ENCODE measurements at places on chromosomes 13 and 19.

GRCh38 chr13:45704854-45705695 is 3.0 kb downstream of the CBY2 start:
- no peak for DNase-seq

DNA sequence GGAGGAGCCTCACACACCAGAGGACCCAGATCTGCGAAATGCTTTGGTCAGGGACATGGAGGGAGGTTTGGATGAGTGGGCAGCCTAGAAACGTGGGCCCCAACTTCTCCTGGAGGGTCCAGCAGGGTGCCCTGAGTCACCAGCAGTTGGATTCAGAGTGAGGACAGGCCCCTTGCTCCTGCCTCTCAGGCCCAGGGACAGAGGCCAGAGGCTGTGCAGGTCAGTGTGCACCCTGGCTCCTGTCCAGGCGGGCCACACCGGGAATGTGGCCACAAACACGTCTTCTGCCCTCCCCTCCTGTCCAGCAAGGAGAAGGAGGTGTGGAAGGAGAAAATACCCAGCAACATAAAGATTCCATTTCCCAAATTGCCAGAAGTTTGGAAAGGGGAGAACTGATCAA is 19.4 kb downstream of the IRS2 start:
- DNase-seq = no peak

DNA sequence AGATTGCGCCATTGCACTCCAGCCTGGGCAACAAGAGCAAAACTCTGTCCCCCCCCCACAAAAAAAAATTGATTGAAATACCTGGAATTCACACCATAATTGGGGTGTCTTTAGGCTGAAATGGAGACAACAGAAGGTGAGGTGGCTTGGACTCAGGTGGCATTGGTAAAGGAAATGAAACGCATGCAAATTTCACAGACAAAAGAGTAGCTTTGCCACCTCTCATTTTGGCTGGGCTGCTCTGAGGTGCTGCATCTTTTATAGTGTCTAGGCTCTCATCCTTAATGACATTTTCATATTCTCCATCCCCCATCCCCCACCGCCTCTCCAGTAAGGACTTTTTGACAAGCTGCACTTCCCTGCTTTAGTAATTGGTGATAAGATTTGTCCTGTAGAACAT is 6.9 kb downstream of the UBE2L5 start:
- no peak for DNase-seq

DNA sequence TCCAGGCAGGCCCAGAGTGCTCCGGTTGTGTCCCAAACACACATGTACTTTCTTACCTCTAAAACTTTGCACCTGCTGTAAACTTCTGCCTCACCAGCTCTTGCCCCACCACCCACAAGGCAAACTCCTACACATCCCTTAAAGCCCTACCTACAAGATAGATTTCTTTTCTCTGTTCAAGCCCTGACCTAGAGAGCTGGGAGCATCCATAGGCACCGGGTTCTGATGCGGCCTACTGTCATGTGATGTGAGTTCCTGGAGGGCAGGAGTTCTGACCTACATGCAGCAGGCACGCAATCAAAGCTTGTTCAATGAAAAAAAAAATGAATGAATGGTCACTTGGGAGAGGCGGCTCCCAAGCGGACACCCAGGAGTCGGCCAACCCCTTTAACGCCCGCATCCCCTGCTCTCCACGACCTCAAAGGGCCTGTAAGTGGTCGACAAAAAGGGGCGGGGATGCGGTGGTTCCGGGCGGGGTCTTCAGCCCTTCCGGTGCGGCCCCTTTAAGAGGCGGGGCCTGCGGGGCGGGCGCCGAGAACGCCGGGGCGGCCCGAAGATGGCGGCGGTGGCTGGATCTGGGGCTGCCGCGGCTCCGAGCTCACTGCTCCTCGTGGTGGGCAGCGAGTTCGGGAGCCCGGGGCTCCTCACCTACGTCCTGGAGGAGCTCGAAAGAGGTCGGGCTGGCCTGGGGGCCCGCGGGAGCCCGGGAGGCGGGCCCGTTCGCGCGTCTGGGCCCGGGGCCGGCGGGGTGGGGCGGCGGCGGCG is at the start of gene MAP1S:
Gene MAP1S, plus strand, starts transcription at position 534 of the 765 bp plus-strand sequence. Its CDS starts 23 bp downstream, at position 557.
- peak; percentile 75 for DNase-seq

- peak; percentile 72 for DNase-seq
Measured at GRCh38 chr19:18856385-18857126, 24.8 kb downstream of the UPF1 start.

DNA sequence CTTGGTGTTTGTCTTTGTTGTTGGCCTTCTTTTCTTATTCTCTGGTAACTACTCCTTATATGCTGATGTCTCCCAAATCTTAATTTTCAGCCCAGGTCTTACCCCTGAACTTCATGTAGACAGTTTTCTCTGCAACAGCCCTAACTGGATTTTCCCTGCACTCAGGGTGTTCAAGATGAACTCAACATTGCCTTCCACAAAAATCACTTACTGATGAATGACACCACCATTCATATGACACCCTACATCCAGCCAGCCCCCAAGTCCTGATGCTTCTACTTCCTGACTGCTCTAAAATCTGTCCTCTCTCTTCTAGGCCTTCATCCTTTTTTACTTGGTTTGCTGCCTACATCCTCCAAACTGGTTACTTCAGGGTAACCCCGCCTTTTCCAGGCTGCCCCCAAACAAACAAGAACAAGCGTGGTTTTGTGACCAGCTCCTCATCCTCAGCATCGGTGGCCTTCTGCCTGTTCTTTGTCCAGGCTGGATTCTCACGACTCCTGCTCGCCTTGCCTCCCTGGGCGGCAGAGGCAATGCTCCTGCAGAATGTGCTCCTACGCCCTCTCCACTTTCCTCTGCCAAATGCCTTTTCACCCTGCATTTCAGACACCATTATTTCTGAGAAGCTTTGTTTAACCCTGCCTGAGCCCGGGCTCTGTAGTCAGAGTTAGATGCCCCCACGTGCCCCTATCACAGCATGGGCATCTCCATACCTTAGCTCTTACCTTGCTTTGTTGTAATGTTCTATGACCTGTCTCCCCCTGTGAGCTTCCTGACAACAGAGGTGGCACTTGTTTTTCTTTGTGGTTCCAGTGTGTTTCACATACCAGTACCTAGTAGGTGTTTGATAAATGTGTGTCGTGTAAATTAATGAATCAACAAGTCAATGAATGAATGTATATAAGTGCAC is 61.8 kb downstream of the WDFY2 start:
- DNase-seq = no peak

- no peak for DNase-seq
Measured at GRCh38 chr13:39512687-39513086, 90.3 kb downstream of the LHFPL6 start.

DNA sequence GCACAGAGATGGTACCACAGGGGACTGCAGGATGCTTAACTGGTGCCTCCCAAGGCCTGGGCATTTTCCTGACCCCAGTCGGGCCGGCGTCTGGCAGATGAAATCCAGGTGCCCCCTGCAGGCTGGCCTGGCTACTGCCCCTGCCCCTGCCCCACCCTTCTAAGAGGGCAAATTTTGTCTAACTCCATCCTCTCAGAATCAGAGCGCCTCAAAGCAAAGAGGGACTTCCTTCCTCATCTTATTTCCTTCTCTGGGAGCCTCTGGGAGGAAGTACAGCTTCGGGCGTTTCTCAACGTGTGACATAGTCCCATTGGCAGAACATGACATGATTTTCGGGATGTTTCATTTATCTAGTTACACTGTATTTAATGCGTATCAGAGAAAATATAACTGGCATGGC is 2.7 kb downstream of the PRKACA start:
- DNase-seq = no peak

GRCh38 chr19:47158879-47159503 is 28.4 kb downstream of the SAE1 start:
- no peak for DNase-seq

- DNase-seq = no peak
Measured at GRCh38 chr13:21426238-21426637, 32.9 kb downstream of the ZDHHC20 start.

GRCh38 chr13:112657850-112658445 is 31.9 kb upstream of the ATP11A start:
- DNase-seq = no peak

GRCh38 chr19:18282021-18282787 is 782 bp upstream of the JUND start:
- peak; percentile 55 for DNase-seq

- DNase-seq = no peak
Measured at GRCh38 chr19:19632661-19633060, 4.6 kb upstream of the LPAR2 start.

DNA sequence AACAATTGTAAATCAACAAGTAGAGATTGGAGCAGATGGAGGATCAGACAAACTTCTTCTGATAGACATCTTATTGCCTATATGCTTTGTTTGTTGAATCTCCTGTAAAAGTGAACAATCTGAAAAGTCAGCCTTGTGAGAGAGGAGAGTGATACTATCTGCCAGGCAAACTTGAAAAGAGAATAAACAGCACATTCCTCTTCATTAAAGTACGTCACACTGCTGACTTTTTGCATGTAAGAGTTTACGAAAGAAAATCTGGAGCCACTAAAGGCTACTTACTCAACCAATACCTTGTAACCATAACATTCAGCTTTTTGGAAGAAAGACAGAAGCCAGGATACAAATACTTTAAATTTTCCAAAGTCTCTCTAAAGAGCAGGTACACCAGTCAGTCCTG is 42.5 kb downstream of the EDNRB start:
- no peak for DNase-seq

GRCh38 chr19:1395194-1396018 is 5.9 kb downstream of the GAMT start:
- no peak for DNase-seq

DNA sequence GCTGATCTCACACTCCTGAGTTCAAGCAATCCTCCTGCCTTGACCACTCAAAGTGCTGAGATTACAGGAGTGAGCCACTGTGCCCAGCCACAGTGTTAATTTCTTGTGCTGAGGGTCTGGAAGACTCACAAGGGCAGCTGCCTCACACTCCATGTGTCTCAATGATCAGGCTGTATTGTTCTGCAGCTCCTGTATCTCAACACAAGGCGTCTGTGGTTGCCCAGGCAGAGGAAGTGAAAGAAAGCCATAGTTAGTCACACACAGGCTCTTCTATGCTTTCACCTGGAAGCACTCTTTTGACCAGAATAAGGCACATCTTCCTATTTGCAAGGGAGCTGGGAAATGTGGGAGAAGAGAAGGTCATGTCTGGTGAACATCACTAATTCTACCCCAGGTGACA is 107.3 kb upstream of the ZNF507 start:
- DNase-seq = no peak
